ENCODE measurements at places on chromosomes 2 and 18.
A peak's percentile ranks its signal among the peaks of the same experiment; 100 is the strongest.

DNA sequence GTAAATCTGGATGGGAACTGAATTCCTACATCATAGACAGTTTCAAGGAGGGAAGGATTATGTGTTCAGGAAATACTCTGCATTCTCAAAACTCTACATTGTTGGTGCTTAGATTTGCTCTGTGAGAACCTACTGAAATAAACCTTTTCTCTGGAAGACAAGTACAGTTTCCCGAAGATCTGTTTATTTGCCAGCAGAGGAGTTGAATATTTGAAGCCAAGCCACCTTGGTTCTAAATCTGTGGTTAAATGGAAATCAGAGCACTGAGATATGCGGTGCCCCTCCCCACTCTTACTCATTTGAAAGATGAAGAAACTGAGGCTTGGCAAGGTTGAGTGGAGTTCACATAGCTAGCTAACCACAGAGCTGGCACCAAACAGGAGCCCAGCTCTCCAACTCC, 146.3 kb upstream of the CTAGE1 start:
- no peak for DNase-seq

DNA sequence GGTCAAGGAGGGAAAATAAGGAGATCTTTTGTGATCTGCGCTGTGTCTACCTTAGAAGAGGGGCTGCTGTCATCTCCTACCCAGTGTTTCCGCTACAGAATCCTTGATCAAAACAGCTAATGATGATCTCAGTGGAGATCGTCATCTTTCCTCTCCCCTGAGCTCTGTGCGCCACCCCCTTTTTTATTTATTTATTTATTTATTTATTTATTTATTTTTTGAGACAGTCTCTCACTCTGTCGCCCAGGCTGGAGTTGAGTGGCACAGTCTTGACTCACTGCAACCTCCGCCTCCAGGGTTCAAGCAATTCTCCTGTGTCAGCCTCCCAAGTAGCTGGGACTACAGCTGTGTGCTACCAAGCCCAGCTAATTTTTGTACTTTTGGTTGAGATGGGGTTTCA, 55.5 kb downstream of the SERTAD2 start:
- no peak for DNase-seq

DNA sequence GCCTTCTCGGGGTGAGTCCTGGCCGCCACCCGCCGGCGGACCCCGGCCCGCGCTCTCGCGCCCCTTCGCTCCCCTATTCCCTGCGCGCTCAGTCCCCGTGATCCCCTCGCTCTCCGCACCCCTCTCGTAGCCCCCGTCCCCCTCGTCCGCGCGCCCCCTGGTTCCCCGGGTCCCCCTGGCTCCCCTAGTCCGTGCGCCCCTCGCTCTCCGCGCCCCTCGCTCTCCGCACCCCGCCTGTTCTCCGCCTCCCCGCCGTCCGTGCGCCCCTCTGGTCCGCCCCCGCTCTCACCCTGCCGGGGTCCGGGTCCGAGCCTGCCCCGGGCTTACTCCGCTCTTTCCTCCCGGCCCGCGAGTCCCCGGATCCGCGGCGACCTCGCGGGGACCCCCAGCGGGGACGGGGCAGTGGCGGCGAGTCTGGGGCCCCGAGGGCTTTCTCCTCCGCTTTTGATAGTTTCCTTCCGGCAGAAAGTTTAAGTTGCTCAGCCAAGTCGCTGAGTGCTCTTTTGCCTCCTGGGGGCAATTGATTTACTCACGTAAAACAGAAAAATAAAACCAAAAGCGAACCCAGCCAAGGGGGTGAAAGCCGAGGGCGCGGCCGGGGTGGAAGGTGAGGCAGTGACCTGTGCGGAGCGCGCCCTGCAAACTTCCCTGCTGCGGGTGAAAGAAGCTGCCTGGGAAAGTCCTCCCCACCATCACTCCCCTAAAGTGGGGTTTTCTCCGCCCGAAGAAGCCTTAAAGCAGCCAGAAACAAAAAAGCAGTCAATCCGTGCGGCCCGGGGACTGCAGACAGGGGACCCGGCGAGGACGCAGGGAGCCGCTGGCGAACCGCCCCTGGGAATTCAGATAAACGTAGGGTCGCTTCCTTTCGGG, 568 bp downstream of the RAB31 start:
- no peak for DNase-seq

GRCh38 chr2:186503827-186504606, 18.0 kb downstream of the ZC3H15 start:
- no peak for DNase-seq

DNA sequence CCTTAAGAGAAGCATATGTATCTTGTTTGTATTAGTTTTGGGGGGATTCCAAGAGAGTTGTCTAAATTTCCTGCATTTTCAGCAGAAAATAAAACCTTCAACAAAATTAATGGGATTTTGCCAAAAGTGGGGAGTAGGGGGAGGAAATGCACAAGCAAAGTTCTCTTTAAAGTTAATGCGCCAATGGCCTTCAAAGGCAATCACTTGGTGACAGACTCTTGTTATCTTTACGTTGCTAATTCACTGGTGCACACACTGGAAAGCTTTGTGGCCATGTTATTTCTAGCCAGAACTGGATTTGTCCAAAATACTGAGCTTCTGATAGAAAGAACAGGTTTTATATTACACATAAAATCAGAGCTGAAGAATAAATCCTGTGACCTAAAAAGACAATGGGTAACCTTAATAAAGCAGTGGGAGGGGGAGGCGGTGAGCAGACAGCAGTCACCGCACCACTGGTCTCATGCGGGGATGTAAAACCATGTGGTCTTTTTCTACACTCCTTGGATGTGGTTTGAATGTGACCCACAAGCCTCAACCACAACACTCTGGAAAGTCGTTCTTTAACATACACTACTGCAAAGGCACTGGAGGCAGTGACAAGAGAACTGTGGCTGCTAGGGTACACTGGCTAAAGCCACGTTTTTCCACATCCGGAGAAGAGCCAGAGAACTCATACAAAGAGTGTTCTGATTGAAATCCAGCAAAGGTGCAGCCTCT, 176.9 kb upstream of the SMAD7 start:
- no peak for DNase-seq

GRCh38 chr2:181978351-181979150, 7.1 kb upstream of the PPP1R1C start:
- DNase-seq, result no peak

GRCh38 chr2:190454795-190455194, 46.6 kb downstream of the MFSD6 start:
- no peak for DNase-seq

- DNase-seq, result peak; percentile 6
Measured at GRCh38 chr2:203650860-203651613, 55.4 kb upstream of the CD28 start.

DNA sequence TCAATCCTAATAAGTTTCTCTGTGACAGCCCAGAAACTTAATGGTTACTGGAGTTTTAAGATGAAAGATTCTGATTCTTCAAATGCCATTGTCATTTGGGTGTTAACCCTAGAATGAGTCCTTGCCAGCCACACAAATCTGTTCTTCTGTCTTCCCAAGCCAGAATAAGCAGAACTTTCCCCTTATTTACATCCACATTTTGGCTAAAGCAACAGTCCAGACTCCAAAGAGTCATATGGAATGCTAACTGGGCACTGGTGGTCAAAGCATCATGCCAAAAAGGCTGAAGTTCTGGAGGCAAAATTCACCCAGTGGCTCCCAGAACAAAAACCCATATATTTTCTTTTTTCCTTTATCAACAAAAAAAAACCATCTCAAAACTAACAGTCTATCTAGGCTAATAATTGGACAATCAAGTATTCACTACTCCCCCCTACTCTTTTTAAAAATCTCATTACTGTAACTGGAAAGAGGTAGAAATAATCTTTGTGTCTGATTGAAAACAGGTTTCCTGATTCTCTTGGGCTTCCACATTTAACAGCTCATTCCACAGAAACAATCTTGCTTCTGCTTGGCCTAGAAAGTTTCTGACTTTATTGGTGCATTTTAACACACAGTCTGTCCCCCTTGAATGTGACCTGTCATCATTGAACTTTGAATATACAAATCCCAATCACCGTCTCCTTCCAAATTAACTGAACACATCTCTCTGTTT, 89.6 kb upstream of the SETBP1 start:
- DNase-seq, result no peak

DNA sequence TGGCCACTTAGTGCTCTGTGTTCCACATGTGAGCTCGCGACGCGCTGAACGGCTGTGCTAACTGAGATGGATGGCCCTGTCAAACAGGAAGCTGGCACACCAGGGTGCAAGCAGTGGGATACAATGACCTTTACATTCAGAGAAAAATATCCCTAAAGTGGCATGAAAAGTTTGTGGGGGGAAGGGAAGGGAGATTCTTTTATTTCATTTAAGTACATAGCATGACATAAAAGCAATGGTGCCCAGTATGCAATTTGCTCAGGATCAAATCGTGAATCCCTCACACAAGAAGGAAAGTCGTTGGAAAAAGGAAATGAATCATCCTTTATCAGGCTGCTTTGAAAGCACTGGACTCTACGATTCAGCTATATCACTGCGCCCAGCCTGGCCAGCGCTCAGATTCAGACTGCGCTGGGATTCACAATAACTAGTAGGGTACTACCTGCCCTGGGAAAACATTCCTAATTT, 26.0 kb downstream of the SATB2 start:
- no peak for DNase-seq

GRCh38 chr18:56919190-56919589, 227.7 kb upstream of the BOD1L2 start:
- no peak for DNase-seq

DNA sequence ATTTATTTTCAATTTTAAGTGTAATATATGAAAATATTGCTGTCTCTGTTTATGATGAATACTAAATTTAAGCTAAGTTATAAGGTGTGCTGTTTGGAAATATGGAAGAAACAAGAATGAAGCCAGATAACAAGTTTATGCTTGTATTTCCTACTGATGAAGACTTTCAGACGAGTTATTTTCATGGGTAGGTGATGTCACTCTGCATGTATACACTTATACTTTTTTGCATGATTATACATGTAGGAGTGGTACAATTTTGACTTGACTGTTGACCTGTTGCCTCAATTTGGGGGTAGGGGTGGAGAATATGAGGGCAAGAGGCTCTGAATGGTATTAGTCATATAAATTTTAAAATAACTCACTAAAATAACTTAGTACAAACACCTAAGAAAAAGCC, 133.7 kb downstream of the HAUS1 start:
- DNase-seq, result no peak

DNA sequence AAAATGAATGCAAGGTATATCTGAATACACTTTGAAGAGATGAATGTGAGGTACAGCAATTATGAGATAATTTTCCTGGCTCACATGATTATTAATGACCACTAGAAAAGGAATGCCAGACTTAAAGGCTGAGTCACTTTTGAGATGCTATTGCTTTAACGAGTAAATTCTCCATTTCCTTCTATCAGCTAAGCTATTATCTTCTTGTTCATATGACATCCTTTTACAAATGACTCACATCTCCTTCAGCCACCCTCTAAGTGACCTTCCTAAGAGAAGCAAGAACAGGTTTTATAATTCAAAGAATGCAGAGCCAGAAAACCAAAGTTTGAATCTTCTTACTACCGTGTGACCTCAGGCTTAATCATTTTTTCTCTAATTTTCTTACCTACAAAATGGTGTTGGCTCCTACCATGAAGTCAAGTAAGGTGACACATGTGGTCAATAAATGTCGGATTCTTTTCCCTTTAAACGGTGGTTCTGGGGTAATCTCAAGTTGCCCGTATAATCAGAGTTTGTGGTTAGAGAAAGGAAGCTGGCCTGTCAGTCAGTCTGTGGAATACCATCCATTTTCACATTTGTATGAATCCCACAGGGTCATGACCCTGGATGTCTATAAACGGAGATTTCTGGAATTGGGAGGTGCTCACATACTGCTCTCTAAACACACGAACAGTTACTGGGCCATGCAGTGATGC, 184.0 kb upstream of the PID1 start:
- DNase-seq, result no peak

- no peak for DNase-seq
Measured at GRCh38 chr2:176205126-176205525, 16.7 kb downstream of the HOXD1 start.

- DNase-seq, result no peak
Measured at GRCh38 chr2:26570083-26570430, 71.1 kb downstream of the CIB4 start.

GRCh38 chr2:105473011-105473410, 74.2 kb upstream of the FHL2 start:
- no peak for DNase-seq

- no peak for DNase-seq
Measured at GRCh38 chr2:160139991-160140390, 60.1 kb downstream of the ITGB6 start.

GRCh38 chr2:236164201-236164924, 3.8 kb downstream of the GBX2 start:
- DNase-seq, result no peak

DNA sequence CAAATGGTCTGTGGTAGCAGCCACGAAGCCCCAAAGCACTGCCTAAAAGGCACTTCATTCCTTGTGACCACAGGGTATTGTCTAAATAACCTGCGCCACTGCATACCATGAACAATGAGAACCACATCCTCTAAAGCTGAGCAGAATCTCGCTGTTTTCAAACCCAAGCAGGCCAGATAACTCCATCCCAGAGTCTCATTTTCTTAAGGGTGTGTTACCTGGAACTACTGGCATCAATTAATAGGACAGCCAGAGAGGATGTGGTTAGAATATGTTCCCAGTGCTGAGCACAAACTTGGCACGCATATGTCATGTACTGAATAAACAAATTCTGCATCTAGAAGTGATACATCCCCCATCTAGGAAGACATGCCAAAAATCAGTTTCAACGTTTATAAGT, 13.0 kb downstream of the VPS4B start:
- no peak for DNase-seq

GRCh38 chr2:41981417-41981816, 66.4 kb upstream of the PKDCC start:
- DNase-seq, result no peak

- no peak for DNase-seq
Measured at GRCh38 chr2:217901835-217902378, 100.9 kb downstream of the TNS1 start.

GRCh38 chr2:118371515-118371914, 283.2 kb downstream of the INSIG2 start:
- DNase-seq, result no peak

DNA sequence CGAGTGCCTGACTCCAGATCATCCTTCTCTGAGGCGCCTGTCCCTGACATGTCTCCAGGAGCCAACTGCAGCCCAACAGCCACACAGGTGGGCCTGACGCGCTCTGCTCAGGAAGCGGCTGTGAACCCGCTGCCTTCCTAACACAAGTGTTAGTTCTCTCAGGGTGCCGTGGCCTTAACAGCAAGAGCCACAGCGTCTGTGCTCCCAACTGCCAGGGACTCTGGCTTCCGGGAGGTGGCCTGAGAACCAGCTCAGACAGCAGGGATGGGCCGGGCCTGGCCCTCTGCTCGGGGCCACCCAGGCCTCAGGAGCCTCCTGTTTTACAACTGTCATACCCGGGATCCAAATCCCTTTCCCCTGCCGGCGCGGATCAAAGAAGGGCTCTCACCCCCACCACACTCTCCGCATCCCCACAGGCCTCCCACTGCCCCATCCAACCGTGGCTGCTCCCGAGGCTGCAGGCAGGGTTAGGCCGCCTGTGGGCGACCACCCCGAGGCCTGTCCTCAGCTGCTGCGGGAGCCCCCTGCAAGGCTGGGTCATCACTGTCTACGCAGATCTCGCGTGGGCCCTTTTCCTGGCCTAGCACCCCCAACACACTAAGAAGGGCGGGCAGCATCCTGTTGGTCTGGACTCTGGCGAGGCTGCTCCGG, 114.2 kb upstream of the ZNF236 start:
- DNase-seq, result no peak

Data from NCI-H2171 (cell line).